ENCODE measurements at places on chromosomes 12 and 14.

- no peak for DNase-seq
Measured at GRCh38 chr12:105504286-105504685, 173.8 kb downstream of the C12orf75 start.

DNA sequence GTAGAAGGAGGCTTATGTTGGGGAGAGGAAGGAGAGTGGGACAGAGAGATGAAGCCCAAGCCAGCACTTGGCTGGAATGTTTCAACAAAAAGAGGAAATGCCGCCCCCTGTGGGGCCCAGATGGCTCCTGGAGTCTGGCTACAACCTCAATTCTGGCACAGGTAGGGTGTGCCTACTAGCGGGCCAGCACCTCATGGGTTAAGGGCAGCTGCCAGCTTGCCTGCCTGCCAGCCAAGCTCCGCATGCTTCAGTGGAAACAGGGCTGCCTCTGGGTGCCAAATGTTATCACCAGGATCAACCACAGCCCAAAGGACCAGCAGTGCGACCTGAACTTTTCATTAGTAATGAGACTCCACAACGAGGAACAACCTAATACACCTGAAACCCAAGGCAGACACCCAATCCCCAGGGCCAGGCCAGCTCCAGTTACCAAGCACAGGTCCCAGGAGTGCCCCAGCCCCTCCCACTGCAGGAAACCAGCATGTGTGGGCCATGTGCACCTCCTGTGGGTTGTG is 11.3 kb downstream of the RAB15 start:
- DNase-seq = no peak

DNA sequence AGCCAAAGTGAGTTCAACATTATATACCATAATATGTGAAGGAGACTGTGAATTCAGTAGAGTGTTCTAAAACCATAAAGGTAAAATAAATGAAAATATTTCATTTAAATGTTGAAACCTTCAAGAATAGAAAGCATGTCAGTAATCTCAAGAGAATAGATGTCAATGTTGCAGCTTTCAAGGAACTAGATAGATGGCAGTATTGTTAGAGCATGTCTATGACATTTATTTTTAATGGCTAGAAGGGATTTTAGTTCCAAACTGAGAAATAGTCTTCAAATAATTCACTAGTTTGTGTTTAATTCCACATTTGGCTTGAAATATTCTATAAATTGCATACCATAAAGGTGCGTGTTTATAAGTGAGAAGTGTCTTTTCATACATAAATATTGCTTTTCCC is 326.5 kb downstream of the FLRT2 start:
- no peak for DNase-seq

- DNase-seq = no peak
Measured at GRCh38 chr12:96824838-96825236, 82.2 kb upstream of the NEDD1 start.

- DNase-seq = no peak
Measured at GRCh38 chr14:106831322-106831720, 1304.9 kb downstream of the TMEM121 start.

DNA sequence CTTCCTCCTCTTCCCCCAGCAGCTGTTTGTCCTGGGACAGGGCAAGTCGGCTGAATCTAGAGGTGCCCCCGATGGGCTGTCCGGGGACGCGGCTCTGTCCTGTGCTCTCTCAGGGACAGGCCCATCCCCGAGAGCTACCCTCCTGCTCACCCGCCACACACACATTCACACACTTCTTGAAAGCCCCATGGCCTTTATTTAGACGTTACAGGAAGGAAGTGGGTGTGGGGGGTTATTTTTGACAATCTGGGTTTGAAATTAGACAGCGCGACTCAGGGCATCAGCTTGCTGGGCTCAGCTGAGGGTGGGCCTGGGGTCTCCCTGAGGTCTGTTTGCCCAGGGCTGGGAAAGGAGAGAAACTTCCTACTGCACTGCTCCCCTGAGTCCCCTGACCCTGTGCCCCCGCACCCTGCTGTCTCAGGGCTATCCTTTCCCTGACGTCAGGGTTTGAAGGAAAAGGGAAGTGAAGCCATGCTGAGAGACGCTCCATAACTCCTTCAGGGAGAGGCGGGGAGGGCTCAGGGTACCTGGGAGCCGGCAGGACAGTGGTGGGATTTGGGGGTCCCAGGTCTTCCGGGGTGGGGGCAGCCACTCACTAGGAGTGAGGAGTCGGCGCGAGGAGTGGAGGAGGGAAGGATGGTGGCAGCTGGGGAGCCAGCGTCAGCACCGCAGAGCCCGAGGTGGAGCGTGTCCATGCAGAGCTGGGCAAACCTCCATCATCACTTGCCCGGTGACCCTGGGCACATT is 8.1 kb downstream of the PTPN6 start:
- no peak for DNase-seq

GRCh38 chr12:130710733-130711080 is 5.4 kb downstream of the RIMBP2 start:
- no peak for DNase-seq
